ENCODE measurements at places on chromosomes 7 and 10.
A peak's percentile ranks its signal among the peaks of the same experiment; 100 is the strongest.

DNA sequence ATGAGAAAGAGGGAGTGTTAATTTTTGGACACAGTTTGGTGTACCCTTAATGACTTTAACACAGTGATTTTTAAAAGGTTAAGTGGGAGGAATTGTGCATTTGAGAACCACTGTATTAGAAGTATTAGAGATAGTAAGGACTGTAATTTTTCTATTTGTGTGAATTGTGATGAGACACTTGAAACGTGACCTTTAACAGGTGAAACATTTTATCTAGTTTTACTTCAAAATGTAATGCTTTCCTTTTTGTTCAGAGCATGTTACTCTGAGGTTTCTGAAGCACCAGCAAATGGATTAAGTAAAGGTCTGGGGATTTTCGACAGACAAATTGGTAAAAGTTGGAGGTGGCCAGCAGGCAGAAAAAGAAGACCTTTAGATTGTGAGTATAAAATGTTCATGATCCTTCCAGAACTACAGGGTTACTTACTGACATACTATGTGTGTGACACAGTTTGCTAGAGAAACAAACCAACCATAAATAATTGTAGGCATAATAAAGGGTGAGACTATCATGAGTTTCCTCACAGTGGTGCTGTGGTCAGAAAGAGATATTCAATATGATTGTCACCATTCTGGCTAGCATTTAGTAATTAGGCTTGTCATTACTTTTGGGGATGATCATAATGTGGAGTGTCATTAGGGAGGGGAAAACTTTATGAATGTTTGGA, 26.1 kb downstream of the LCOR start:
- DNase-seq, result no peak

DNA sequence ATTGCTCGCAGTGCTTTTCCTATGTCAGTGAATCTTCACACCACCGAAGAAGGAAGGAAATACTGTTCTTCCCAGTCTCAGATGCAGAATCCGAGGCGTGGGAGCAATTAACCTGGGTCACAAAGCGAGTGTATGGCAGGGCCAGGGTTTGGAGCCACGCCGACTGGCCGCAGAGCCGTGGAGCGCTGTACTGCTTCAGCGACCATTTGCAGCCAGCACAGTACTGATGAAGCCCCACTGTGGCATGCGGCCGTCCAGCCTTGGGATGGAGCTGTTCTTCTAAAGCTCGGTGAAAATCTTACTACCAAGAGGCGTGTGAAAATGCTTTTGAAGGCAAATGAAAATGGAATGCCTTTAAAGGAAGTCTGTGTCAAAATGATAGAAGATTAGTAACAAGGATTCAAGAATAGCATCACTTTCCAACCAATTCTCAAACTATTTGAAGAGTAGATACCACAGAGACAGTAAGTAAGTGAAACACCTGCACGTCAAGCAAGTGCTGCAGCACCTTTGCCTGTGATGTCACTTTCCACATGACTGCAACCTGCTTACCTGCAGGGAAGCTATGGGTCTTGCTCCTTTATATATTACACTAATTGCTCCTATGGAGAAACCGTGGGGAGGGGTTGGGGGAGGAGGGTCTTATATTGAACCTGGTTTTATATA, 4.9 kb downstream of the PPP2R2D start:
- no peak for DNase-seq

DNA sequence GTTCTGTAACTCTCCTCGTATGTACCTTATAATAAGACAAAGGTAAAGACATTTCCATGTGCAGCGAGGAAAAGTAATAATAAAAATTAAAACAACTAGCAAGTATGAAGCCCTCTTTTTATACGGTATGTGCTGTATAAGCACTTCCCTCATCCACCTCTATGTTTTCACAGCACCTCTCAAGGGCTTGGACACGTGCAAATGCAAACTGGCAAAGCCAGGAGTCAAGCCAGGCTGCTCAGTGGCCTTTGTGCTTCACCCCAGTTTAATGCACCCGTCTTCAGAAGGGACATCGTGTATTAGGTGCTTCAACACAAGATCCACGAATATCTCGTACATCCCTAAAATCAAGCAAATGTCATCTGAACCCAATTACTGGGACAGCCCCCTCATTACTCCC, 1.3 kb upstream of the DGKI start:
- no peak for DNase-seq

DNA sequence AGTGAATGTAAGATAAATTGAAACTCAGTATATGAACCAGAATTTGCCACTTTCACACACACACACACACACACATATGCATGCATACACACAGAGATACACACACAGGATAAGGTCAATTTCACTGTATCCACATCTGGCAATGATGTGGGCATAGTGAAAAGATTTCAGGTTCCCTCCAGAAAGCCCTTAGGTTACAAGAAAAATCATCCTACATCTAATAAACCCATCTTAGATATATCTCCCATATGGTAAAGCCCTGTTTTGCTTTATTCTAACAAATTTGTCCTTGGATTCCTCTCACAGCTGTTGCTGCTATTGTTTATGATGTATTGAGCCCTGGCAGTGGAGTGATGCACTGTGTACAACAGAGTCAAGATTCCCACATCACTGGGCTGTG, 27.9 kb upstream of the DLX6 start:
- no peak for DNase-seq

- DNase-seq, result no peak
These were observed 36.0 kb downstream of the MALSU1 start for GRCh38 chr7:23335136-23335535.

- no peak for DNase-seq
These were observed 20.7 kb downstream of the AVL9 start for GRCh38 chr7:32515890-32516550.

DNA sequence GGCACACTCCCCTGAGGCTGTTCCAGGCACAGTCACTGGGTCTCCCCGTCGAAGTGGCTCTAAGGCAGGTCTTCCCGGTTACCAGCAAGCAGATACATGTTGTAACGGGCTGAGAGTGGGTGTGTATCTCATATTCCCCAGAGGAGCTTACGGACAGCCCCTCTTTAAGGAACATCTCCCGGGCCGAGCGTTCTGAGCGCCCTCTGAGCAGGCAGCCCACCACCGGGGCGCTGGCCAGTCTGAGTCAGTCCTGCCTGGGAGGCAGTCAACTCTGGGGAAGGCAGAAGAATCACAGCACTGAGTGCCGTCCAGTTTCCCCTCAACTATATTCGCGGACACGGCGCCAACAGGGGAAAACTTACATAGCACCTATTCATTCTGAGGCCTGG, 117.4 kb downstream of the LHPP start:
- peak; percentile 36 for DNase-seq

DNA sequence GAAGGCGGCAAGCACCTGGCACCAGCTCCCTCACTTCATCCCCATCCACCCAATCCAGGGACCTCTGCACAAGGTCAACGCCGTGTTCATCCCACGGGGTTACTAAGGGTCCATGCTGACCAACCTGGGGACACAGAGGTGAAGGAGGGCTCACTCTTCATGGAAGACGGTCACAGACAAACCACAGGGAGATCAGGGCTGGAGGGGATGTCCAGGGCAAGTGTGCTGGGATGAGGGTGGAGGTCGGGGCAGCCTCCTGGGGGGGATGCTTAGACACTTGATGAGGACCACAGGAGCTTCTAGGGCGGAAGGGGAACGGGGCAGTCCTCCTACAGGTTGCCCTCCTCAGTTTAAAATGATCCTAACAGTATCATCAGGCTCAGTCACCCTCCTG, 46.7 kb downstream of the FAM53B start:
- no peak for DNase-seq

DNA sequence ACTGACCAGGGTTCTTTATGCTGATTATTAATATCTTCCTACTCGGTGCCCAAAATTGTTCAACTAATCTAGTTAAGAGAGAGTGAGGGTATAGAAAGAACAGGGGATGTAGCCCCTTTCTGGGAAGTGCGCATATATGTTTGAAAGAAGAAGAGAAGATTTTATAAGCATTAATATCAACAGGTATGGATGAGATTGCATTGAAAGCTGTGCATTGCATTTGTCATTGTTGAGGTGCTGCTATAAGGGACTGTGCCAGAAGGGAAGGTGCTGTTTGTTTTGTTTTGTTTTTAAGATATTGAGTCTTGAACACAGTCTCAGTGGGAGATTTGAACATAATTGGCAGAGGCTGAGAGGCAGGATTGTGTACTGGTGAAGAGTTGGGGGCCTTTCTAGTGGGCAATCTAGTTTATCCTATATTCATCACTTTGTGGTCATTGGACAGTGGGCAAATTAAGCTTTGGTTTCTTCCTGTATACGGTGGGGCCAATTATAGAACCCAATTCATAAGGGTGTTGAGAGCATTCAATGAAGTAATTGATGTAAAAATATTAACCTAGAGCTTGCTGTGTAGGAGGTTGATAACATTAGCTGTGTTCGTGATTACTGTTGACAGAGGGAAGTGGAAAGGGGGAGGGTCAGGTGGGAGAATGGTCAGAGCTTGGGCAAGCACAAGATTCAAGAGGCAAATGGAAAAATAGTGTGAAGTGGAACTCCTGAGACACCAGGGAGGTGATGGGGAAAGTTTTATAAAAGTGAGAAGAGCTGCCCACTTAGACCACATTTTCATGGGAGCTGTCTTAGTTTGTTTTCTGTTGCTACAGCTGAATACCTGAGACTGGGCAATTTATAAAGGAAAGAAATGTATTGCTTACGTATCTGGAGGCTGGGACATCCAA, 19.9 kb upstream of the PCGF5 start:
- no peak for DNase-seq

DNA sequence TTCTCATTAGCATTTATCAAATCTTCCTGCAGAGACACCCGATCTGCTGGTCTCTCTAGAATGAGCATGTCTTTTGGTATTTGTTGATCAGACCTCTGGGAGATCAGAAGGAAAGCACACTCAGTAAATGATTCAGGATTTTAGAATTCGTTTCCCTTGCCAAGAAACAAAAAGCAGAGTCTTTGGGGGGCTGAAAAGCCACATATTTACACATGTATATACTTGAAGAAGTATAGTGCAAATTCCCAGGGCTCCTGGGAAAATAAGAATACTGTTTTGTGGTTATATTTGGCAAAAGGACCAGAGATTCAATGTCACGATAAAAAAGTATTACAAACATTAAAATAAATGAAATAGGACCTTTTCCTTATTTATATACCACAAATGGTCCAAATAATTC, 100.2 kb downstream of the AGMO start:
- DNase-seq, result peak; percentile 48

GRCh38 chr10:7424315-7424714, 13.5 kb upstream of the SFMBT2 start:
- no peak for DNase-seq

- no peak for DNase-seq
These were observed 167.7 kb downstream of the NSUN6 start for GRCh38 chr10:18483516-18484186.

DNA sequence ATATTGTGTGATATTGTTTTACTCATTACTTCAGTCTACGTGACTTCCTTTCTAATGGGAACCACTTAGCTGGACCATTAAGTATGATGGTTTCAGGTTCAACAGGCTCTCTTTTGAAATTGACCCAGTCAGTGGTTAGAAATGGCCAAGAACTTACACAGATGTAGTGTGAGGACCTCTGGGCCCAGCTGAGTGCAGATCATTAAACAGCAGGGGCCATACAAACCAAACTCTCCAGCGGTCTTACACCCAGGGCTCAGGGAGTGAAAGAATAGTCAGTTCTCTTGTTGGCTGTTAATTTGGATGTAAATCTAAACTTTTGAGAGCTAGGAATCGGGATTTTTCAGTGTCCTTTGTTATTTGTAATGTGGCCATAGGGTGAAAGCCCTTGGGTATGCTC, 107.3 kb downstream of the CELF2 start:
- no peak for DNase-seq

GRCh38 chr7:41385996-41386395, 316.9 kb downstream of the INHBA start:
- no peak for DNase-seq

GRCh38 chr7:30068117-30068516, 39.9 kb downstream of the PLEKHA8 start:
- DNase-seq, result peak; percentile 25

- peak; percentile 46 for DNase-seq
These were observed 1.3 kb downstream of the UBE2H start for GRCh38 chr7:129951226-129952085.

- peak; percentile 52 for DNase-seq
These were observed 54.7 kb downstream of the STEAP1B start for GRCh38 chr7:22445140-22445743.

DNA sequence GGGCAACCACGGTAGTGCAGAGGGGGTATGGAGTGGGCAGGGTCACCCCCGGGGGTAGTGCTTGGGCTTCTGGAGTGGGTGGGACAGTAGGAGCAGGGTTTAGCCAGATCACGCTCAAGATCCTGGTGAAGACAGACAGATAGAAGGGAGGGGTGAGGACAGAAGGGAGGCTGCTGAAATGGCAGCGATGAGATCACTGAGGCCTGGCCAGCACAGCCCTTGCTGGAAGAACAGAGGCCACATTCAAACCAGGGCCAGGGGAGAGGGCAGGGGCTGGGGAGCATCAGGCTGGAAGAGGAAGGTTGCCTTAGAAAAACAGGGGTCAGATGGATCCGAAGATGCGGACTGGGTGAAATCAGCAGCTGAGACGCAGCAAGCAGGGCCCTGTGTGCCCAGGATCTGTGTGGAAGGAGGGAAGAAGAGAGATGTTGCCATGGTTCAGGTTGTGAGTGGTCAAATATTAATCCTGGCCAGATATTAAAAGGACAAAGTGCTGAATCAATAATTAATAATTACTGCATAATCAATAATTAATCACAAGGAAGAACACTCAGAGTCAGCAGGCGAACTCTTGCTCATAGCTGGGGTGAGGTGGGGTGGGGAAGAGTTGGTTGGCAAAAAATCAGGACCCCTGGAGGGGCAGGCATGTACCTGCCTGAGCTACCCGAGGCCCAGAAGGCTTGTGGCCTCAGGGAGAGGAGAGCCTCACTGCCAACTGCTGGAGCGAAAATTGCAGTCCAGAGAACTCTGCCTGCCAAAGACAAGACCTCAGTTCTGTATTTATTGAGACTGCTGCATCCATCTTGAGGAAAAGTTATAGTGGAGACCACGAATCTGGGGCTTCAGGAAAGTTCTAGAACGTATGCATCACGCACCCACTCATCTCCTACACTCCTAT, 105.7 kb downstream of the GRB10 start:
- DNase-seq, result no peak

DNA sequence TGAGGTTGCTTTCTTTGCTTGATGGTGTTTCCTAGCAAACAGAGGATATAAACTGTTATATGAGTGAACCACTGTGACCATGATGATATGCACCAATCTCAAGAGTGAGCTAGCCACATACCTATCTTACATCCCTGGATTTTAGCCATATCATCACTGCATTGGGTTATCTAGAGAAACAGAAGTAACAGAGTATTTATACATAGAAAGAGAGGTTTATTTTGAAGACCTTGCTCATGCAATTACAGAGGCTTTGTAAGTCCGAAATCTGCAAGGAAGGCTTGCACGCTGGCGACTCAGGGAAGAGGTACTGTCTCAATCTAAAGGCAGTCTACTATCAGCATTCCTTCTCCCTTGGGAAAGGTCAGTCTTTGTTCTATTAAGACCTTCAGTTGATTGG, 11.8 kb upstream of the PON2 start:
- no peak for DNase-seq

GRCh38 chr7:27685893-27686292, 23.2 kb upstream of the HIBADH start:
- no peak for DNase-seq

All from muscle of arm (tissue), 14 donors.